Activated CD4-positive, alpha-beta T cell treated with anti-CD3 and anti-CD28 coated beads, Interleukin-2, amount 50 U/mL, for 4 hours (primary cell): ENCODE measurements at places on chromosomes 16 and 17.

GRCh38 chr17:71633391-71633849 lies 487.4 kb upstream of the SOX9 start:
- no peak for DNase-seq

DNA sequence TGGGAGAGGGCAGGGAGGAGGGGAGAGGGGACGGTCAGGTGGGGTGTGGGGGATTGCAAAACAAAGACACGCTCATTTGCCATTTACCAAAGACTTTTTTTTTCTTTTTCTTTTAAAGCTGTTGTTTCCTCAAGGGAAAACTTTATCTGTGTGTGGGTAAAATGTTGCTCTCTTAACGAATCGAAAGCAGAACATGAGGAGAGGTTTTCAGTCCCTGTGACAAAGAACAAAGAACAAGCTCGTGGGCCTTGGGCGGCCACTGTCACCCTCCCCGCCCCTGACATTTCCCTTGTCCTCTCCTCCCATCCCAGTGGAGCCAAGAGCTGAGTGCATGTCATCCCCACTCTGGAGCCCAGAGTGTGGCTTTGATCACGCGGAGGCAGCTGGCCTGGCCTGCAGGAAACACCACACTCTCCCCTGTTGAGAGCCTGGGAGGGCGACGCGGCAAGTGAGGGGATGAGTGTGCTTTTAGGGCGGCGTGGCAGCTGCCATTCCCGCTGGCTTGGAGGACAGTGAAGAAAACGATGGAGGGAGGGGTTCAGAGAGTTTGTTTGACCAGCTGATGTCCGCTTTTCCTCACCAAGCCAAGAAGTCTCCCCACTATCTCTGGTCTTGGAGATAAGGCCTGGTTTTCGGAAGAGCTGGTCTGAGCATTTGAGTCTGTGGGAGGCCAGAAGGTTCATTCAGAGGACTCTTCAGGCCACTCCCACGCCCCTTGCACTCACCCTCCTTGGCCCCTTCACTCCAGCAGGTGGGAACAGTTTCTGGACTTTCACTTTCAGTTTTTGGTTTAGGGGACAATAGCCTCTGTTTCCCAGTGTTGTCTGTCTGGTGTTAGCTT lies 11.4 kb downstream of the CCR7 start:
- no peak for DNase-seq

GRCh38 chr17:80477647-80478478 lies 1.5 kb upstream of the NPTX1 start:
- no peak for DNase-seq

DNA sequence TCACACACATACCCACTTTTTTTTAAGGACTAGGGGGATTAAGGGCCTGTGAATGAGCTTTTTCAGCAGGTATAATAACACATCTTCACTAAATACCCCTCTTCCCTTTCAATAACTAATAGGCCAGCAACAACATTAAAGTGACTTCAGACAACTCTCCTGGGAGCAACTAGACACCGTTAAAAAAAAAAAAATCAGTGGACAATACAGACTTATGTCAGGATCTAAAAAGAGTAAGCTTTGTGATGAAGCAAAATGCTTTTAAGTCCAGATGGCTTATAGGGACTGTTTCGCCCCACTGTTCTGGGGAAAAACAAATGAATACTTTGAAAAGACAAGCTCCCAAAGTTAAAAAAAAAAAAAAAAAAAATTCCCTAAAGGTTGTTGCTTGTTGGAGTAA lies 29.0 kb downstream of the SPAG9 start:
- DNase-seq: no peak

DNA sequence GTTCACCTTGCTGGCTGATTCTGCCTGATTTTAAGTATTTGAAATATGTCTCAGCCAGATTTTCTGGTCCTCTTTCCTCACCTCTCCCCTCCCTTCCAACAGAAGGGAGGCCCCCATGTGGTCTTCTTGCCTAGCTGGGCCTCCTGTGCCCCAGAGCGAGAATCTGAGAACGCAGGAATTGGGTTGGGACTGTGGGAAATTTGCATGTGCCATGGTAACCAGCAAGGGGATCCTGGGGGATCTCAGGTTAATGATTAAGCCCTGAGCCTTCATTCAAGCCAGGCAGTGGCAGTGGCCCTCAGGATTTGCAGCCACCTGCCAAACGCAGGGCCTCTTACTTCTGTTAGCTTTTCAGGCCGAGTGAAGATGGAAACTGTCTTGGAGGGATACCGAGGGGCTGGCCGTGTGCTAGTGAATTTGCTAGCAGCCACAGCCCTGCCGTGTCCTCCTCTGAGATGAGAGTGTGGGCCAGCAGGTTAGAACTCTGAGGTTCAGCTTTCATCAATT lies 40.2 kb downstream of the KSR1 start:
- DNase-seq: no peak

DNA sequence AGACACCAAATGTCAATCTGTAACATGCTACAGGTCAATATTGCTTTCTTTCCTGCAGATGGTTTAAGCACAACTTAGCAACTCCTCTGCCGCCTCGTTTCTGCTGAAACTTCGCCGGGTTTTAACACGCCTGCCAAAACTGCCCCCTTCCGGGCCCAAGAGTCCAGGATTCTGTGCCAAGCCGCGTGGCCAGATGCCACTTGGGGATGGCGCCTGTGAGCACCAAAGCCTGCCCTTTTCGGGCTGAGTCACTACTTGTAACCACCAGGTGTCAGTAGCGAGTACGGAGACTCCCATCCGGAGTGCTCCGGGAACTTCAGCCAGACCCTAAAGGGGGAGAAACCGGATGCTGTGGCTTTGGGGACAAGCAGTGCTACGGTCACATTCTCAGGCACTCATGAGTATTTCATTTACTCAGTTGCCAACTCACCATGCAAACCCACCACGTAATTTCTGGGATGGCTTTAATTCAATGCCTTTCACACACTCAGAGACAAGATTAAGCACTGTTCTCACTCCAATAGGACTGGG lies 7.8 kb downstream of the PMP22 start:
- DNase-seq: peak; percentile 18

DNA sequence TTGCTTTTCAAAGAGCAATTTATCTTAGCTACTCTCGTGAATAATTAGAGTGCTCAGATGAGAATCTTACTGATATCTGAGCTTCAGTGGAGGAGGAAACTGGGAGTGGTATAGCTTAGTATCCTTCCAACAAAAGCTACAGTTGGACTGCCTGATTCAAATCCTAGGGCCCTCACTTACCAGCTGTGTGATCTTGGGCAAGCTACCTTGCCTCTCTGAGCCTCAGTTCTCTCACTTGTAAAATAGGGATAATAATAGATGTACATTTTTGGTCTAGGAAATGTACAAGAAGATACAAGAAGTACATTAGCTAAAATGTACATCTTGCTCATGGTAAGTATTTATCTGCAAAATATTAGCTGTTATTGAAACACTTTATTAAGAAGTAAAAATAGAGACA lies 502.0 kb downstream of the HAPSTR1 start:
- DNase-seq: no peak

- DNase-seq: peak; percentile 14
These were observed 917 bp downstream of the YWHAE start for GRCh38 chr17:1398931-1399678.

GRCh38 chr16:24482681-24483202 lies 56.6 kb upstream of the RBBP6 start:
- DNase-seq: no peak

DNA sequence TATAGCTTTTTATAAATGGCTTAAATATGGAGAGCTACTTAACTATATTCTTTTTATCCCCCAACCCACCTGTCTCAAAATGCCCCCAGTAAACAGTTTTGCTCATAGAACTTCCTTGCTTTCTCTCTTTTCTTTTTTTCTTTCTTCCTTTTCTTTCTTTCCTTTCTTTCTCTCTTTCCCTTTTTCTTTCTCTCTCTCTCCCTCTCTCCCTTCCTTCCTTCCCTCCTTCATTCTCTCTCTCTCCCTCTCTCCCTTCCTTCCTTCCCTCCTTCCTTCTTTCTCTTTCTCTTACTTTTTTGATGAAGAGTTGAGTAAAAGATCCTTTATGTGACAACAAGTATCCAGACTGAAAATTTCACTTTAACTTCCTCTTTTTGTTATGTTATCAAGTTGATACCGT lies 48.2 kb downstream of the KCNJ2 start:
- DNase-seq: no peak

- no peak for DNase-seq
These were observed 104.4 kb downstream of the MYO1D start for GRCh38 chr17:32772453-32773025.

DNA sequence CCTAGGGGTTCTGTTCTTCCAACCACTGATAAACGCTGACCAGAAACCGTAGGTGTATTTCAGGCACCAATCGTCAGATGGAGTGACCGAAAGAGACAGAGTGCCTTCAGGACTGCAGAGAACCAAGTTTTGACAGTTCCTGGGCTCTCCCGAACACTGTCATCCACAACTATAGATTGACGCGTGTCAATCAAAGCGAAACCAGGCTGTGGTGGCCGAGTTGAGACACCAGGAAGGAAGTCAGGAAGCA lies 11.9 kb upstream of the AURKB start:
- DNase-seq: no peak

GRCh38 chr17:40415390-40415789 lies 2.3 kb downstream of the TOP2A start:
- DNase-seq: no peak

DNA sequence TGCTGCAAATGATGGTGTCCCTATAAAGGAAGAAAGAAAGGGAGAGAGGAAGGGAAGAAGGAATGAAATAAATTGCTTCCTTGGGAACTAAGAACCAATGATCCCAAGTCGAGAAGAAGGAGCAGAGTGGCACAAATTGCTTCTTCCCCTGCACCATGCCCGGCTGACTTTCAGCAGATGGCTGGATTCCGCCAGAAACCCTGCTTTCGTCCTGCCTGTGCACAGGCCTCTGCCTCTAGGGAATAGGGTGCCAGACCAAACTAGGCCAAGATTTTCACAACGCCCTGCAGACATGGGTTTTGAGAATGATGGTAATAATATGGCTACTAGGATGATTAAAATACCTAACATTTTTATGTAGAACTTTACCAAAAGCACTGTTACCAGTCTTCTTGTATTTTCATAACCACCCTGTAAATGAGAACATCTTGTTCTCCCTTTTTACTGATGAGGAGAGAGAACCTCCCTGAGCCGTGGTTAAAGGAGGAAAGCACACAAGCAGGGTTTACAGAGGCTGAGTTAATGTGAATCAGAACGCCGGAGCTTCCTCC lies 122.1 kb upstream of the HSBP1 start:
- DNase-seq: no peak

- no peak for DNase-seq
These were observed 18.5 kb upstream of the SPDYE4 start for GRCh38 chr17:8776881-8777280.

DNA sequence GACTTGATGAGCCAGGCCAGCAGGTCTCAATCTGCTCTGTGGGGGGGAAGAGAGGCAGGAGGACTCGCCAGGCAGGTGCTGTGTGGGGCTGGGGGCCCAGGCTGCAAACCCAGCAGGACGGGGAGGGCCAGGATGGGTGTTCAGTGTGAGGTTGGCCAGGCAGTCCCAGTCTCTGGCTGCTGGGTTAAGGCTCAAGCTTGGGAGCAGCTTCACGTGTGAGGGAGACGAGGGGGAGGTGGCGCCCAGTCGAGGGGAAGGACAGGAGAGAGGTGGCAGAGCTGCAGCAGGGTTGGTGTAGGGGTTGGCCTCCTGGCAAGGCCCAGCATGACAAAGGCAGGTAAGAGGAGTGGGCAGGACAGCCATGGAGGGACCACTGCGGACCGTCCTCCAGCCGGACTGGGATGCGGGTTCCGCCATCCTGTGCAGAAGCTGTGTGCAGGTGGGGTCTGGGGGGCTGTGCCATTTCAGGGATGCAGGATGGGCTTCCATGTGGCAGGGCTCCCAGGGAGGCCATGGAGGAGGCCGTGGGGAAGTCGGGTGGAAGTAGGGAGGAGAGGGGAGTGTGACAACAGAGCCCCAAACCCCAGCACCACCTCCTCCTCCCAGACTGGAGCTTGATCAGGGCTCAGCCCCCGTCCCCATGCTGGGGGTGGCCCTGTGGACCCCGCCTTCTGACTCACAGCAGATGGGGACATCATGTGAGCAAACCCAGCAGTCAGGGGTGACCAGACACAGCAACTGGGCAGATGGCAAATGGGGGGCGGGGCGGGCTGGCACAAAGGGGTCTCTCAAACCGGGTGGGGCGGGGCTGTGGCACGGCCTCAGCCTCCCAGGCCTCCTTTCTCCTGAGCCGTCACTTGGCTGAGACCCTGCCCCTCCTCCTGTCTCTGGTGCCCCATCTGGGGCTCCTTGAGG lies 2.8 kb downstream of the ADGRG1 start:
- no peak for DNase-seq

- no peak for DNase-seq
These were observed 15.8 kb upstream of the RBBP6 start for GRCh38 chr16:24523569-24523968.

DNA sequence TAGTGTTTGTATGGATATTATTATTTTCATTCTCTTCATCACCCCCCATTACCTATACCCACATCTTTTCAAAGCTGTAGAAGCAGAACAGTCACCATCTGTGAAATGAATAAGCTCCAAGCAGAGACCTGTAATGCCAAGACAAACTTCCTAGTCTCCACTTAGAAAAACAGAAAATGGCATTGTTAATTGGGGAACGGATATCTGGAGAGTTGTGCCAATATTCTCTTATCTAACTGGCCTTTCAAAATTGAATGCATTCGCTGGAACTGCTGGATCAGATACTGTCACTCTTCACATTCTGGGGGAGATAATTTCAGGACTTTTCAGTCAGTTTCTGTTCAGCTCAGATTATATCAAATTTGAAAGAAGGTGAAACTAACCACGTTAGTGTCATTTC lies 464.4 kb upstream of the GOT2 start:
- no peak for DNase-seq

GRCh38 chr17:6355196-6355595 lies 79.7 kb downstream of the AIPL1 start:
- DNase-seq: no peak

DNA sequence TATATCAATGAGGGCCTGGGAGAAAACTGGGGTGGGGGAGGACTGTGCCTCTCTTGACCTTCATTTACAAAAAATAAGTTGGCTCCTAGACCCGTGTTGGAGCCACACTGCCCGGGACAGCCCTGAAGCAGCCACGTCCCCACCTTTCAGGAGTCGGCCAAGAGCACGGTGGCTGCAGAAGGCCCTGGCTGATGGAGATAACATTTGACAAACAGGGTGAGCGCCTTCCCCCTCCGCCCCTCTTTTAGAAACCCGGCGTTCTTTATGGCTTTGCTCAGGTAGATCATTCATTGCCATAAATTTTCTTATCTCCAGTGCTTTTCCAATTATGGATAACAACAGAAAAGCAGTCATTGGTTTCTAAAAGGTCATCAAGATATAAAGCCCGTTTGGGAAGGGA lies 398.1 kb upstream of the TNRC6C start:
- DNase-seq: no peak

- no peak for DNase-seq
These were observed 3.6 kb downstream of the USP7 start for GRCh38 chr16:8959921-8960787.

DNA sequence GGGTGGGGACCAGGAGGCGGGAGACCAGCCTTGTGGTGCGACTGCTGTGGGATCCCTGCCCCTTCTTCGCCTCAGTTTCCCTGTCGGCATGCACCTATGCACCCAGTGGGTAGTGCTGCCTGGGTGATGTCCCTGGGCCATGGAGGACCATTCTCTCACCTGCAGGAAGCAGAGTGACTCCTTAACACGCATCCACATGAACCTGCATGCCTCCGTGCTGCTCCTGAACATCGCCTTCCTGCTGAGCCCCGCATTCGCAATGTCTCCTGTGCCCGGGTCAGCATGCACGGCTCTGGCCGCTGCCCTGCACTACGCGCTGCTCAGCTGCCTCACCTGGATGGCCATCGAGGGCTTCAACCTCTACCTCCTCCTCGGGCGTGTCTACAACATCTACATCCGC lies 25.2 kb downstream of the ADGRG5 start:
- no peak for DNase-seq
